ENCODE measurements at places on chromosomes 1 and 21.

- no peak for DNase-seq
These were observed 118.1 kb downstream of the NGF start for GRCh38 chr1:115219927-115220326.

GRCh38 chr1:32151319-32151787, 28.1 kb upstream of the TXLNA start:
- DNase-seq, result peak; percentile 87

- no peak for DNase-seq
These were observed 156.9 kb downstream of the TOMM20 start for GRCh38 chr1:234971586-234972297.

- DNase-seq, result no peak
These were observed 159.2 kb upstream of the C1orf174 start for GRCh38 chr1:4059270-4059669.

DNA sequence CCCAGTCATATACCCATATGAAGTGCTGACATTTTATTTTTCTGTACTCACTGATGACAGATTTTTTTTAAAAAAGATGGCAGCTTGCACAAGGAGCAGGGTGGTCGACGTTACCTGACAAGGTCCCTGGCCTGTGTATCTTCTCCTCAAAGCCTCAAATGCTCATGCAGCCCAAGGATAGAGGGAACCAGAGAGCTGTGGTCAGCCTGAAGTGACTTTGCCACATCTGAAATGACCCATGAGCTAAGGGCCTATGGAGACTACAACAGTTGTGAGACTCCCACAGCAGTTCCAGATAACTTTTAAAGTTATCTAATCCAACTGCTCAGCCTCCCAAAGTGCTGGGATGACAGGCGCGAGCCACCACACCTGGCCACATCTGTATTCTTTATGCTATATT, 131.1 kb downstream of the GLUL start:
- no peak for DNase-seq

DNA sequence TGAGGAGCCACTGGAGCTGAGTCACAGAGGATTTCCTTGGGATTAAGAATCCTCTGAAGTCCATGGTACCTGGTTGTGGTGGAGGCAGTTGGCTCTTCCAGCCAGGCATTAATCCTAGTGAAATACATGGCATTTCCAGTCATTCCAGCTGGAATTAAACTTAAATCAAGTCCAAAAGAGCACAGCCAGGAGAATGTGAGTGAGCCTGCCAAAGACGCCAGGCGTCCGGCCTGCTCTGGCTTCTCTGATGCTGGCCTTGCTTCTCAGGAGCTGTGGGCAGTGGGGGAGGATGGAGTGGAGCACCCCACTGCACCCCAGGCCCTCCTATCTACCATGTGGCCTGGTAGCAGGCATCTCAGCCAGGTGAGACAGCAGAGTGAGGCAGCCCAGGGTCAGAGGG, 23.4 kb upstream of the TENT5C start:
- no peak for DNase-seq

DNA sequence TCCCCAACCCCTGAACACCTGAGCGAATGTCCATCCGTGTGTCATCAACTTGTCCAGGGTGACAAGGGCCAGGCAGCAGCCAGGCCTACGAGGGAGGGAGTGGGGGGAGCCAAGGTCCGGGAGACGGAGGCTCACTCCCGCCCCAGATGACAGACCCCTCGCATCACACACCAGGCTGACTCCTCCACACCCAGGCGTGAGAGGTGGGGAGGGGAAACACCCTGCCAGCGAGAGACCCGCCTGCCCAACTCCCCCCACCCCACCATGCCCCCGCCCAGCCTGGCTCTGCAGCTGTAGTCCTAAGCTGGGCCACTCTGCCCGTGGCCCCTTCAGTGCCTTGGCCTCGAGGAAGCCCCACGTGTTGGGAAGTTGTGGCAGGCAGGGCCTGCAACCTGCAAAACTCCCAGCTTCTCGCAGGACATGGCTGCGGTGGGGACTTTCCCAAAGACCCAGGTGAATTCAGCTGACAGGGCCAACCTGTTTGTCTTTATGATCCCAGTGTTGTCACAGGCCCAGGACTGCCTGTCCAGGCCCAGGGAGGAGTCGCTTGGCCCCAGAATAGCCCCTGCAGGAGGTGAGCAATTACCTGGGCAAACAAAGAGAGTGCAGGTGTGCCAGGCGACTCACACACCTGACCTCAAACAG, 62.9 kb downstream of the RIPK4 start:
- DNase-seq, result no peak

DNA sequence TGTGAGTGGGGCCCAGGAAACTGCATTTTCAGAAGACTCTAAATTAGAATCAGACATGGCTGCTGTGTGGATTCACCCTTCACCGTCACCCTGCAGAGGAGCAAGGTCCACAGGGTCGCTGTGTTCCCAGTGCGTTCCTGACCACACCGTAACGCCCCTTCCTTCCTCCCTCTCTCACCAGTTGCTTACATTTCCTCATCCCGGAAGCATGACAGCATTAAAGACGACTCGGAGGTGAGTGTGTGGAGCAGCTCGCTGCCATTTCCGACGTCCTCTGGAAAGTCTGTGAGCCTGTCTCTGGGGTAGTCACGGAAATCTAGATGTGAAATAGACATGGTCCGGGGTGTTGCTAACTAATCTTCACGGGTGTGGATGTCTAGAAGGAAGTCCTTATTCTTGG, 45.9 kb downstream of the FAAP20 start:
- DNase-seq, result no peak

DNA sequence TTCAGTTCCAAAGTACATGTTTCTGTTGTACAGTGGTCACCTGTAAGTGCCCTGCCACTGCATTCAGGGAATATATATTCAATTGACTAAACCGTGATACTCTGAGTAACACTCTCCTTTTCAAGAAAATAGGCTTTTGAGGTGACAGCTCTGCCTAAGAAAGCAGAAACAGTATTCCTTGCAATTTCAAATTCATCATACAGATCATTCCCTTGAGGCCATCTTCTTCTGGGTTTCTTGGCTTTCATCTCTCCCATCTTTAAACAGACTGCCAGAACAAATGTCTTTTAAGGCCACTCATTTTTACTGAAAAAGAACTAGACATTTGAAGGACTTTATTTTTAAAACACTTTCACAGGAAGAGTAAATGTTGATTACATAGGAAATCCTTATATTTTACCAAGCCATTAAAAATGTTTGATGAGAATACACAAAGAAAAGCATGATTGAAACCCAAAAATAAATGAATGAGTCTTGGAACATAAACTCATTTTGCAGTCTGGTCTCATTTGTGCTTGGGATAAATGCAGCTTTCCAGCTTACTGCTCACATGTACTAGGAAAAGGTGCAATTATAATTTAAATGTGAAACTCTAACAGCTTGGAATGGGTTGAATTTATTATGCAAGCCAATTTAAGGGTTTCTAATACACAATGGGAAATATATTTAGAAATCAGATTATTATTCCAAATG, 34.7 kb downstream of the PLPPR5 start:
- DNase-seq, result no peak

- DNase-seq, result no peak
These were observed 15.7 kb upstream of the ZBTB18 start for GRCh38 chr1:244035358-244035757.

GRCh38 chr1:150562446-150563339, 13.5 kb downstream of the ADAMTSL4 start:
- DNase-seq, result no peak

DNA sequence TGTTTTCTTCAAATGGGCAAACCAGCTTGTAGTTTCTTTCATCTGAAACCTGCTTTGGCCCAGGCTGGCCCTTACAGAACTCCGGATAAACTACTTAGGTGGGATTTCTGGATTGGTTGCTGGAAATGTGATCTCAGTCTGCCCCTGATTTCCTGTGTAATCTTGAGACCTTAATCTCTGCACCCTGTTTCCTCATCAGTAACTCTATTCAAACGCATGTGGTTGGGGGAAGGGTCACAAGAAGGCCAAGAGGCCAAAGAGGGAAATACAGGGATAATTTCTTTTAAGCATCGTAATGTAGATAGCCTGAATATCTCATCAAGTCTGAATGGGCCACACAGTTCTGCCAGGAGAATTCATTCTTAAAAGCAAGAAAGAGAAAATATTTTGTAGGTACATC, 483.6 kb downstream of the LTN1 start:
- peak; percentile 65 for DNase-seq

DNA sequence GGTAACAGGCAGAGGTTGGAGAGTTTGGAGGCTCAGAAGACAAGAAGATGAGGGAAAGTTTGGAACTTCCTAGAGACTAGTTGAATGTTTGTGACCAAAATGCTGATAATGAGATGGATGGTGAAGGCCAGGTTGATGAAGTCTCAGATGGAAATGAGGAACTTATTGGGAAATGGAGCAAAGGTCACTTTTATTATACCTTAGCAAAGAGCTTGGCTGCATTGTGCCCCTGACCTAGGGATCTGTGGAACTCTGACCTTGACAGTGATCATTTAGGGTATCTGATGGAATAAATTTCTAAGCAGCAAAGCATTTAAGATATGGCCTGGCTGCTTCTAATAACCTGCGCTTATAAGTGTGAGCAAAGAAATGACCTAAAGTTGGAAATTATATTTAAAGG, 17.2 kb downstream of the FAM3B start:
- no peak for DNase-seq

- peak; percentile 91 for DNase-seq
These were observed 58.6 kb upstream of the GRIK3 start for GRCh38 chr1:37092937-37093336.

DNA sequence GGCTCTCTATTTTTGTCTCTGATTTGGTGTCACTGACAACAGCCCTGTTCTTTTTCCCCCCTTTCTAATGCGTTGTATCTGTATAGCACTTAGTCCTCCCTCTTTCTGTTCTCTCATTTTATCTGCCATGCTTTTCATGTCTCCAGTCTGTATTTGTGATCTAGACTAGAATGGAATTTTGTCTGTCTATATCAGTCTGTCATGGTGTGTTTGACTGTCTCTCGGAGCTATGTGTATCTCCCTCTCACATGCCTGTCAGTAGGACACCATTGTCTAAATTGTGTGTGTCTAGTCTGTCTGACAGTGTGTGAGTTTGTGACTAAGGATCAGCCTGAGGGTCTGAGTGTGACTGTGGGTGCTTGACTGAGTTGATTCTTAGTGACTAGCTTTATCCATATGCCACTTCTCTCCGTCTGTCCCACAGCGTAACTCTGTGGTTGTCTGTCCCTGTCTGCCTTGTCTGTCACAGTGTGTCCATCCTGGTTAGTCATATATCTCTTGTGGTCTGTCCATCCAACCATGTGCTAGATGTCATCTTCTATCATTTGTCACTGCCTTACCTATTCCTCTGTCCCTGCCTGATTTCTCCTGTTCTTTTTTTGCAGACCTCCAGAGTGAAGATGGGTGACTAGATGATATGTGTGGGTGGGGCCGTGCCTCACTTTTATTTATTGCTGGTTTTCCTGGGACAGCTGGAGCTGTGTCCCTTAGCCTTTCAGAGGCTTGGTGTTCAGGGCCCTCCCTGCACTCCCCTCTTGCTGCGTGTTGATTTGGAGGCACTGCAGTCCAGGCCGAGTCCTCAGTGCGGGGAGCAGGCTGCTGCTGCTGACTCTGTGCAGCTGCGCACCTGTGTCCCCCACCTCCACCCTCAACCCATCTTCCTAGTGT, 1.4 kb upstream of the B4GALT2 start:
- no peak for DNase-seq

DNA sequence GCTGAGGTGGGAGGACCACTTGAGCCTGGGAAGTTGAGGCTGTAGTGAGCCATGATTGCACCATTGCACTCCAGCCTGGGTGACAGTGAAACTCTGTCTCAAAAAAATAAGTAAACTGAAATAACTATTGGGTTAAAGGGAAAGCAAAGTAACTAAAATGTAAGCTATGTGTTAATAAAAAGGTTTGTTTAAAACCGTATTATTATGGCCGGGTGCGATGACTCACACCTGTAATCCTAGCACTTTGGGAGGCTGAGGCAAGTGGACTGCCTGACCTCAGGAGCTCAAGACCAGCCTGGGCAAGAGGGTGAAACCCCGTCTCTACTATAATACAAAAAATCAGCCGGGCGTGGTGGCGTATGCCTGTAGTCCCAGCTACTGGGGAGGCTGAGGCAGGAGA, 27.0 kb downstream of the NVL start:
- no peak for DNase-seq

GRCh38 chr1:207030522-207031009, 2.0 kb downstream of the C1orf116 start:
- no peak for DNase-seq

DNA sequence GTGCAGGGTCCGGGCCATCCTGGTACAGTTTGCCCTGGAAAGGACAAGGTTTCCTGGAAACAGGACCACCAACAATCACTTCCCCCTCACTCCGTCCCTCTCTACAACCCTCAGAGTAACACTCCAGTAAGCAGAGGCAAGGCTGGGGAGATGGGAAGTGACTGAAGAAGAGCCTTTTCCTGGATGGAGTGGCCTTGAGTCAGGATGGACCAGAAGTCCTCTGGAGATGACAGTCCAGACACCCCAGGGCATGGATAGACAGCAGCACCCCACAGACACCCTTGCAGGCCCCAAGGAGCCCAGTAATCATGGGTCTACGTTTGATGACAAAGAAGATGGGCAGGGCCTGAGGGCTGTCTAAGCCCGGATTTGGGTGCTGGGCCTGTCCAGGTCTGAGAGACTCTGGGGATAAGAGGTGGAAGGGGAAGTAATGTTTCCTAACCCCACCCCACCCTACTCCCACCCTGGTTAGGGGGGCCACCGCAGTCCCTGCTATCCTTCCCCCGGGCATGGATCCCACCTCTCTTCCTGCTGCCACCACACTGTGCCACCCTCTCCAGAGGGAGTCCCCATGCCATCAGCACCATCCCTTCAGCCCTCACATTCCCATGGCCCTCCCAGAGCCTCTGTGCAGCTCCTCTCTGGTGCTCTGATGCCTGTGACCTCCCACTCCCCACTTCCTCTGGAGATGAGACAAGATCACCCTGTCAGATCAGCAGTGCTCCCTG, 7.2 kb upstream of the S100A8 start:
- no peak for DNase-seq

DNA sequence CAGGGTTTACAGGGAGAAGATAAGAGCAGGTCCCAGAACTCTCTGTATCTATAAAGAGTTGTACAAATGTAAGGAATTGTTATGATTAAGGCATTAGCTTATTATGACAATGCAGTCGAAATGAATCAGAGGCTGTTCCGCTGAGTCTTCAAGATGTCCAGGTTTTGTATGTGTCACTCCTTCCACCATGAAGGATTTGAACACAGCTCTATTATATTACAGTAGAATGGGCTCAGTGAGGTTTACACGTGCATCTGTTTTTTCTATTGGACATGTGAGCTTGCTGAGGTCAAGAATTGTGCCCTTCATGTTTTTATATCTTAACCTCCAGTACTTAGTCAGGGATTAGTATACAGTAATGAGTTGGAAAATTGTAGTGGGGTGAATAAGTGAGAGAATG, 86.3 kb downstream of the MPZL1 start:
- DNase-seq, result no peak

DNA sequence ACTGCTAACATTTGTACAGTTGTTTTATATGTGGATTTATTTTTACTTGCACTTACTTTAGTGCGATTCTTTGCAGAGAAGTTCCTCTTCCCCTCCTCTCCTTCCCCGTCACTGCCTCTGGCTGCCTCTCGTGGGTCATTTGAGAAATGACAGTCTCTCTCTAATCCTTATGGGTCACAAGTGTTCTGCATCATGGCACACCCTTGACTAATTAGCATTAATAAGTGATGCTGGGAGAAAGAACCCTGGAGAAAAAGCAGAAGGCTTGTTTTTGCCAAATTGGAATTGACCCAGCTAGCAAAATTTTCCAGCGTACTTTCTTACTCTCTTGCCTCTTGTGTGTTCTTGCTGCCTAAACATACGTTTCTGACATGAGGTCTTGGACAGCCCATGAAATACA, 301.2 kb downstream of the DUSP10 start:
- peak; percentile 39 for DNase-seq
